T1000 (cell line): ENCODE measurements at places on chromosomes 12 and 14.

GRCh38 chr12:80293759-80294158 lies 150.3 kb upstream of the PTPRQ start:
- DNase-seq = no peak

DNA sequence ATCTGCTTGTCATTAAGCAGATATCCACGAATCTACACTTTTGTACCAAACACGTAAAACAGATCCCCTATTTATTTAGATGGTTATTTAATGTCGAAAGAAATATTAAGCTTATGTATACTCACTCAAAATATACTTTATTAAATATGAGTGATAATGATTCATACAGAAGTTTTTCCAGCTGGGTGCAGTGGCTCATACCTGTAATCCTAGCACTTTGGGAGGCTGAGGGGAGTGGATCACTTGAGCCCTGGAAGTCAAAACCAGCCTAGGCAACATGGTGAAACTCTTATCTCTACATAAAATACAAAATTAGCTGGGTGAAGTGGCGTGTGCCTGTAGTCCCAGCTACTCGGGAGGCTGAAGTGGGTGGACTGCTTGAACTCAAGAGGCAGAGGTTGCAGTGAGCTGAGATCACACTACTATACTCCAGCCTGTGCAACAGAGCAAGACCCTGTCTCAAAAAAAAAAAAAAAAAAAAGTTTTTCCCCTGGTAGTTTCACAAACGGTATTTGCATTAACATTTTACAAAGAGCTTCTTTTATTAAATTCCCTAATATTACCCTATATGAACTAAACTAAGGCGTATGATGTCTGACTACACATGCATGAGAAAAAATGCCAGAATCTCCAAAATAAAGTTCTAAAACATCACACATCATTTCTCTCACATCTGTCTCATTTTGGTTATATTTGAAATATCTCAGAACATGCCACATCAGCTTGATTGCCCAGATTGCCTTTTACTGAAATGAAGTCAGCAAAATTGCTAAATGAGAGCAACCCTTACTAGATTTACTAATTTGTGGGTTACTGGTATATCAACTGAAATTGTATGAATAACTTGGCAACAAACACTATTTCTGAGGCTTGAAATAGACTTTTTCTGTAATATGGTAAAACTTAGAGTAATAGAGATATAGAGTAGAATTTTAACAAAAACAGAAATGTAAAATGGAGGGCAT lies 74.9 kb downstream of the PAWR start:
- DNase-seq = no peak

DNA sequence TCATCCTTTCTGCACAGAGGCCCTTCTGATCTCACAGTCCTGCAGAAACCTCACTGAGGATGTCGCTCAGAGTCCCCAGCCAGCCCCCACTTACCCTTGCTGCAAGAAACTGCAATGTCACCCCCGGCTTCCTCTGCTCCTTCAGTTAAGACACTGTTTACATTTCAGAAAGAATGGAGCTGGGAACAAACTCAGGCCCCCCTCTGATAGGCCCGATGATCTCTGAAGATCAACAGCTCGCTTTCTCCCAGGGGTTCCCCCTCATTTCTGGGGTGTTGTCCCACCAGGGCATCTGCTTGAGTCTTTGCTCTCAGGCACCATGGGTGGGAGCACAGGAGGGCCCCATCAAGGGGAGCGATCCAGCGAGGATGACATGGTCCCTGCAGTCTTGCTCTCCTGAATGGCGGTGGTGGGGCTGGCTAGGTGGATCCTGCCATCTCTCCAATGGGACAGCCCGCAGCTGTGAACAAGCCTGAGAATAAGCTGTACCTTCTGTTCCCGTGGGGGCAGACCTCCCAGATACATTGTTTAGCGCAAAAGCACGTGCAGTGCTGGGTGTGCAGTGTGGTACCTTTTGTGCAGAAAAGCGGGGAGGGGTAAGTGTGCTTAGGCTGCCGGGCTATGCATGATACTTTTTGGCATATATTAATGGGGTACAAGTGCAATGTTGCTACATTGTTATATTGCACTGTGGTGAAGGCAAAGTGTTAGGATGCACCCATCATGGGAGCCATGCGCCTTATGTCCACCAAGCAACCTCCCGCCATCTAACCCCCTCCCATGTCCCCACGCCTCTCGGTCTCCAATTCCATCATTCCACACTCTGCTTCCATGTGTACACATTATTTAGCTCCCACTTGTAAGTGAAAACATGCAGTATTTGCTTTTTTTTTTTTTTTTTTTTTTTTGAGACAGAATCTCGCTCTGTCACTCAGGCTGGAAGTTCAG lies 6.7 kb upstream of the NCOR2 start:
- no peak for DNase-seq

DNA sequence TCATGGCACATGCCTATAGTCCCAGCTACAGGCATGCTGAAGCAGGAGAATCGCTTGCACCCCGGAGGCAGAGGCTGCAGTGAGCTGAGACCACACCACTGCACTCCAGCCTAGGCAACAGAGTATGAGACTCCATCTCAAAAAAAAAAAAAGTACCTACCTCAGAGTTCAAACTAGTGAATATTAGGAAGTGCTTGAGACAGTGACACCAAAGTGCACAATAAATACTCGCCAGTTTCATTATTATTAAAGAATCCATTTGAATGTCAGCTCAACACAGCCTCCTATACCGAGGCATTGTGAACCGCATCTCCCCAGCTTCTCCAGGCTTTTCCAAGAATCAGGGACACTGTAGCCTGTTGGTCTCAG lies 5.0 kb downstream of the GAPDH start:
- DNase-seq = no peak

- DNase-seq = no peak
Measured at GRCh38 chr14:91817566-91818325, 49.6 kb downstream of the TC2N start.

DNA sequence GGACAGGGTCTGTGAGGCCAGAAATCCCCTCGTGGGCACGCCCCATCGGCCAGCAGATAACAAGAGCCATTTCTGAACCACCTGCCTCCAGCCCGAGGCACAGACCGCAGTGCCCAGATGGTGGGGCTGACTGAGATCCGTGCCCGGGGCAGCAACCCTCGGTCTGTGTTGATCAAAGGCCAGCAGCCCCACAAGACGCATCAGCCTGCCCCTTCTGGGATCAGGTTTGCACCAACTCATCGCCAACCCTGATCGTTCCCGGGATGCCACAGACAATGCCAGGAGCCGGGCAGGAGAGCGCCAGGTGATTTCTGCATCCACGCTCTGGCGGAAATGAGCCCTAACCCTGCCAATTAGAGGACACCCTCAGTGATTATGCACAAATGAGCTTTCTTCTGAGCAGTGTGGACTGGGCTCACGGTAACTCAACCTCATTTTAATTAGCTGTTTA lies 64.5 kb downstream of the TESC start:
- DNase-seq = no peak
